HuH-7.5 (cell line): ENCODE measurements at places on chromosomes 6 and 20.

- no peak for DNase-seq
Observed at GRCh38 chr20:60272790-60273189, 314.6 kb downstream of the CDH26 start.

GRCh38 chr6:33909737-33910136 is 105.9 kb upstream of the MLN start:
- no peak for DNase-seq

DNA sequence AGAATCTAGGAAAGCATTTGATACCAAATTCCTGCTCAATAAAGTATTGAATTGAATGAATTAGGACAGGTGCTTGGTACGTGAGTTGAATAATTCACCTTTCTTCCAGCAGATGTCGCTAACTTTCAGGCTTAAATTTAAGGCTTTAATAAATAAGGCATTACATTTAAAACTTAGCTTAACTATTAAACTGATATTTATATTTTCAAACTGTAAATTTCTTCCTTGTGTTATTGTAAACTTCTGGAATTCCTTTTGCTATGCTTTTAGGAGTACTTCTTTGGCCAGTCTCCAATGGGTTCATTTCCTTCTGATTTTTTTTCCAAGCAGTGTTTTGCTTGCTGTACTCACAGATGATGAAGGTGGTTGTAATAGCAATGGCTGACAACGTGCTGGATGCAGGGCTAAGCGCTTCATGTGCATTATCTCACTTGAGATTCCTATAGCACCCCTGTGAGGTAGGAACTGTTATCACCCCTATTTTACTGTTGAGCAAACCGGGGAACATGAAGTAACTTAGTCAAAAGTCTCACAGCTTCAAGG is 71.3 kb upstream of the SLC2A12 start:
- peak; percentile 23 for DNase-seq

DNA sequence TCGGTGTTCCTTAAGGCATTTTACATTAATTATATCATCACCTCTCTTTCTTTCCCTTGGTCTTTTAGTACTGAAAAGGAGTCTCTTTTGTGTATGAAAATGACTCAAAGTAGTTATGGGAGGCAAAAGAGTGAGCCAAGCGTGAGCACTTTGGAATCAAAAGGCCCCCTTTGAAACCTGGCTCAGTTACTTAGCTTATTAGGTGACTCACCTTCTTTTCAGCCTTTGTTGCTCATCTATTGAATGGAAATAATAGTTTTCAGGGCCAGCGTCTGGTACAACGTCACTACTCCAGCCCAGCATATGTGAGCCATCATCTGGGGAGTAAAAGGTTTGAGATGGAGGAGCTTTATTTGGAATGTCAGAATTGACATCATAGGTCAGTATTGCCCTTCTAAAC is 147.4 kb upstream of the SCGN start:
- no peak for DNase-seq

- DNase-seq: no peak
Observed at GRCh38 chr20:13639150-13639497, 392 bp upstream of the TASP1 start.
